ENCODE measurements at places on chromosomes 7 and 10. TPM values are rescaled to one million over a fixed set of nuclear protein-coding genes. Genes with fewer than 3 reads are reported as not detected.
A peak's percentile ranks its signal among the peaks of the same experiment; 100 is the strongest.

- DNase-seq = no peak
Measured at GRCh38 chr7:111729483-111729882, 167.2 kb upstream of the IMMP2L start.

- peak; percentile 64 for DNase-seq
Measured at GRCh38 chr7:73718905-73719805, at the start of gene STX1A. STX1A (minus strand) TSS chr7:73719669; CDS start chr7:73719631, 38 bp downstream.

GRCh38 chr10:113882240-113882639 lies 27.8 kb downstream of the NHLRC2 start:
- DNase-seq = no peak

DNA sequence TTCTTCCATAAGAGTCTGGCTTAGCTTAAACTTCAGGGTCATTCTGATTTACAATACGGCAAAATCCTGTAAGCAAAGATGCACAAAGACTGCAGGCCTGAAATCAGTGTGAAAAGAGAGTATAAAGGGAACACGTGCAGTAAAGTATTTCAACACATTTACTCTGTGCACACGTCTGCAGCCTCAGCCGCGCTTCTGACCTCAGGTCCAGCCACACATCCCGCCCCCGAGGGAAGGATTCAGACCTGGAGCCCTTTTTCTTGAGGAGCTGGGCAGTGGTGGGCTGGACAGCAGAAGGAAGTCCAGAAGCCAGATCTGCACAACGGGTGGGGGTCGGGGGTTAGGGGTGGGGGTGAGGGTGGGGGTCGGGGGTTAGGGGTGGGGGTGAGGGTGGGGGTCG lies 58.9 kb upstream of the FAM20C start:
- DNase-seq = no peak

DNA sequence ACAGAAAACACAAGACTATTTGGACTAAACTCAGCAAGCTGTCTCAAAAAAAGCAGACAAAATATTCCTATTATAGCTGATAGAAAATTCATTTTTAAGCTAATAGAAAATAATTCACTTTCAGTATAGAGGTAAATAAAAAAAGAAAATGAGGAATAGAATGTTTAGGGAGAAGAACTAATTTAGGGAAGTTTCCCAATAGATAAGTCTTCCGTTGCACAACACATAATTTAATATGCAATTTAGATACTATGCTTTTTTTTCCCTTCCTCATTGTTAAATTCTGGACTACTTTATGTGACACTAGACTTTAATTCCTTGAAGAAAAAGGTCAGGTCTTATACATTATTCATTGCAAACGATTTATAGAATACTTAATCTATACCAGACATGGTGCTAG lies 10.3 kb downstream of the PNPLA8 start:
- no peak for DNase-seq

GRCh38 chr10:133178357-133179127 lies 18.5 kb downstream of the KNDC1 start:
- no peak for DNase-seq

GRCh38 chr10:27701938-27702537 lies 43.6 kb downstream of the MKX start:
- no peak for DNase-seq

DNA sequence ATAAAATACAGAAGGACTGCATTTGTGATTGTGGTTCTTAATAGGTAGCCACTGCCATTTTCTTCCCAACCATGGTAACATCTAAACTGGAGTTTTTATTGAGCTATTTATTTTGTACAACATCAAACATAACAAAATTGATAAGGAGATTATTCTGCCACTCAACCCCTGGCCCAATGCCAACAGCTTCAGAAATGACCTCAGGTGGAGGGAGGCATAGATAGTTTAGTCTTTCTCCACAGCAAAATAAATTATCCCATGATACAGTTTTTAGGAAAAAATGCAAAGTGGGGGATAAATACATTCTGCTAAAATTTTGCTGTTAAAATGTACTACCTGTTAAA lies 57.6 kb downstream of the LRRTM3 start:
- DNase-seq = no peak

DNA sequence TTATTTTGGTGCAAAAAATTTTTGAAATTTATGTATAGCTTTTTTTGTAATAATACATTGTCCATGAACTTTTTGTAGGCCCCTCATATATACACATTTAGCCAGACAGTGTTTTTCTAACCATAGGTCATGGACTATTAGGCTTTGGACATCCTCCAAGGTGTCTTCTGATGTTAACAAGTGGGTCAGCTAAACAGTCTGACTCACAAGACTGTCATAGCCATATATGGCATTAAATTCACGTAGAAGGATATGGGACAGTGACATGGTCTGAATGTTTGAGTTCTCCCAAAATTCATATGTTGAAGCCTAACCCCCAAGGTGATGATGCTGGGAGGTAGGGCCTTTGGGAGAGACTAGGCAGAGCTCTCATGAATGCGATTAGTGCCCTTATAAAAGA lies 14.0 kb upstream of the NUB1 start:
- peak; percentile 68 for DNase-seq

DNA sequence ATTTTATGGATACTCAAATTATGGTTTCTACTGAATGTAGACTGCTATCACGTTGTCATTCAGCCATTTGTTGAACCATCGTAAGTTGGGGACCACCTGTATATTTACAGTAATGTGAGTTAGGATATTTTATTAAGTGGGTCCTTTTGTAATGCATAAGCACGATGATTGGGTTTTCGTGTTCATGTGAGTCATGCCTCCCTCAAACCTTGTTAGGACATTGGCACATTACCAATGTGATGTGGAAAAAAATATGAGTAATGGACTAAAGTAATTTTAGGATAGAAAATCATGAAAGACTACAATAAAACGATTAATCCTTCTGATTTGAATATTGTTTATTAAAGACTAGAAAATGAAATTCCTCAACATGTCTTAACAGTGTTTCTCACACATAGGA lies 8.7 kb downstream of the SMC3 start:
- peak; percentile 56 for DNase-seq

DNA sequence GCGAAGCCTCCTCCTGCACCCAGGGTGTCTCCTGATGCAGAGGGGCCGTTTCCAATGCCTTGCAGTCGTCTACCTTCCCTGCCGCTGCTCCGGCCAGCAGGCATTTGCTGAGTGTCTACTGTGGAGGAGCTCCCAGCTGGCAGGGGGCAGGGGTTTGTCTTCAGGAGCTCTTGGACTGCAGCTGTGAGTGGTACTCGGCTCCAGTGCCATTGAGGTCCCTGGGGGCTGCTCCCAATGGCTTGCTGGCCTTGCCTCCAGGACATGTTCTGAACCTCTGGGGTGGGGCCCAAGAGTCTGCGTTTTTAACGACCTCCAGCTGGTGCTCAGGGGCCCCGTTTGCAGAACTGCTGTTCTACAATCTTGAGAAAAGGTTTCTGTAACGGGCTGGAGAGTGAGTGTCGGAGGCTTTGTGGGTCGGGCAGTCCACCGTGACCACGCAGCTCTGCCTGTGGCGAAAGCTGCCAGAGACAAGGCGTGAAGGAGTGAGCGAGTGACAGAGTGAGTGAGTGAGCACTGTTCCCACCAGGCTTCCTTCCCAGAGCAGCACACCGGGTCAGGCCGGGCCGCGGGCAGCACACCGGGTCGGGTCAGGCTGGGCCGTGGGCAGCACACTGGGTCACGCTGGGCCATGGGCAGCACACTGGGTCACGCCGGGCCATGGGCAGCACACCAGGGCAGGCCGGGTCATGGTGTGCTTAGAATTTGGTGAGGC lies 520.2 kb downstream of the PTPRN2 start:
- no peak for DNase-seq

DNA sequence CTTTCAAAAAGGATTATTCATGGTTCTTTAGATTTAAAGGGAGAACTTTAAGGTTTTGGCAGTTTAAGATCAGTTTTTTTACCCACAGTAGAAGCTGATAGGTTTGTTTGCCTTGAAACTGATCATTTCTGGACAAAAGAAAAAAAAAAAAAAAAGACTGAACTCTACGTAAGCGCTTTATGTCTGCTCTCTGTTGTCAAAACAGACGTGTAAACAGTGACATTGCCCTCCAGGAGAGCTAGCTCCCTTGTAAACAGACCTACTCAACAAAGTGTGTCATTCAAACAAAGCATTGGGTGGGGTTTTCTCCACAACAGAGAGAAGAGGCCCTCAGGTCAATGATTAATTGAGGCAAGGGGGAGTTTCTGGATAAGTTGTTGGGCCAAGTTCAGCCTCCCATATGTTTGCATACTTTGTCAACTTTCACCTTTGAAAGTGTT lies 568.1 kb upstream of the LRRN3 start:
- peak; percentile 22 for DNase-seq

- DNase-seq = no peak
Measured at GRCh38 chr7:108245523-108246226, 115.5 kb upstream of the LAMB4 start.

GRCh38 chr10:89388806-89389205 lies 3.6 kb upstream of the IFIT1 start:
- no peak for DNase-seq

- peak; percentile 73 for DNase-seq
Measured at GRCh38 chr7:106345421-106346166, 60.8 kb upstream of the NAMPT start.

DNA sequence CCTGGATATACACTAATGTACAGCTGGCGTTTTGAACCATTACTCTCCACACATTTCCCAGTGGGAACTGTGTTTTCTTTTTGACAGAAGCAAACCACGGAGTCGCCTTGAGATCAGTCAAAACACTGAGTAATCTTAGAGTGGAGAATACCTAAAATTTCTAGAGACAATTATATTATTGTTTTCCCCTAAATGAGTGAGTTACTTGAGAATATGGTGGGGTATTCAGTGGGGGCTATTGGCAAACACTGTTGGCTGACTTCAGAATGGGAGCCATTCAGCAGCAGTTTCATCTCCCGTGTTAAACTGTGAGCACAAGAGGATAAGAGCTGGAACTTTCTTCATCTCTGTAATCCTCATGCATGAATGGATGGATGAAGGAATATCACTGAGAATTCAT lies 6.2 kb downstream of the IL2RA start:
- DNase-seq = no peak

- DNase-seq = no peak
Measured at GRCh38 chr7:65338346-65338745, 35.3 kb upstream of the ZNF92 start.

DNA sequence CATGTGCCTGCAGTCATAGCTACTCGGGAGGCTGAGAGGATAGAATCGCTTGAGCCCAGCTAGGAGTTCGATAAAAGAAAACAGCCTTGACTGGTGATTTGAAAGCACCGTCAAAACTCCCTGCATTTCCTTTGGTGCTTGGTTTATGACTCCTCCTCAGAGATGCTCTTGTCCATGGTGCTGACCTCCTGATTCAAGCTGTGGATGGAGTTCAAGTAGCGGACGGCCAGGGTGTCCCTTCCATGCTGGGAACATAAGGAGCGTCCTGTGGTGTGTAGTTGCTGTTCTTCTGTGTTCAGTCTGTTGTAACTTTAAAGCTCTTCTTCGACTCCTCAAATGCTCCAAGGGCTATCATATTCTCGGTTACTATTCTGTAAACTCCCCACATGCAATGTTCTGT lies 382.5 kb upstream of the KIAA1217 start:
- DNase-seq = peak; percentile 2

- no peak for DNase-seq
Measured at GRCh38 chr7:20795361-20795760, 8.7 kb upstream of the SP8 start.

GRCh38 chr7:38195804-38196595 lies 18.0 kb downstream of the STARD3NL start:
- DNase-seq = no peak

GRCh38 chr10:101221549-101221948 lies 7.7 kb downstream of the LBX1 start:
- DNase-seq = no peak

DNA sequence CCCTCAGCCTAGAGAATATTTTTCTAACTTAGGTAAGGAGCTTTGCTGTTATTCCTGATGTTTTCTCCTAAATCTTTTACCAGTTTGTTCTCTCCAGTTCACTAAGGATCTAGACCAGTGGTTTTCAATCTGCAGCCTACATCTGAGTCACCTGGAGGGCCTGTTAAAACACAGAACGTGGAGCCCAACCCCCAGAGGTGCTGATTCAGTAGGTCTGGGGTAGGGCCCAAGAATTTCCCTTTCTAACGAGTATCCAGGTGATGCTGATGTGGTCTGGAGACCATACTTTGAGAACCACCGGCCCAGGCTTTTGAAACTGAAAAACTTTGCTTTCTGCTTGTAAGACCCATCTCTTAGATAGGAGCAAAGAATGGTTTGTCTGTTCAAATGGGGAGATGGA lies 51.2 kb upstream of the KMT2E start:
- DNase-seq = no peak

DNA sequence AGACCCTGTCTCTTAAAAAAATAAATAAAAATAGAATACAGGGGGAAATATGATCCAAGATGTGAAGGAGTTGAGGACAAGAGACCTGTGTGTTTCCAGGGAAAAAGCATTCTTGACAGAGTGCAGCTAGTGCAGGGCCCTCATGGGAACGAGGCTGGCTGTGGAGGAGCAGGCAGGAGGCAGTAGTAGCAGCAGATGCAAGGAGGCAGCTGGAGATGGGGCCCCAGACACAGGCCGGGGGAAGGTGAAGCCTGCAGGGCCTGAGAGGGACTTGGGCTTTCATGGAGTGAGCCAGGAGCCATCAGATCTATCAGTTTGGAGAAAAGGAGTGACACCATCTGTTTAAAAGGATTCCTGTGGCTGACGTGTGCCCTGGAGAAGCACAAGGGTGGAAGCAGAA lies 71.4 kb upstream of the ZNF438 start:
- no peak for DNase-seq

DNA sequence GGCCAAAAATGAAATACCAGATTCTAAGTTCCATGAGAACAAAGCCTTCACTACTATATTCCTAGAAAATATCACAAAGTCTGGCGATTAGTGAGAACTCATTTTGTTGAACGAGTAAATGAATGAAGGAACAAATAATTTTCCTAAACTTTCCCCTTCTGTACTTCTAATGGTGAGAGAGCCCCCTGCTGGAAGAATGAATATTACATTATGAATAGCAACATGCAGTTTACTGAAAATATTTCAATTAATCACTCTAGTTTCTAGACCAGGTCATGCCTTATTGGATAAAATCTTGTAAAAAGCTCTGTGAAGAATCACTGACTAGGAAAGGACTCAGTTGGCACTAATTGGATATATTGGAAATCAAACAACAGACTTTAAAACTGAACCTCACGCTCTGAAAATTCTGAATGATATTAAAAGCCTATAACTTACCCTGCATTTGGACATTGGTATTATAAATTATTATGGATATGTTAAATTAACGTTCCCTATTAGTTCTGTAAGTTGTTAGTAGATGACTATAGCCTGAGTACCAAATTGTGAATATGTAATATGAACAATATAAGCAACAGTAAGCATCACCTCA lies 32.4 kb upstream of the MTPN start:
- DNase-seq = peak; percentile 61

- DNase-seq = no peak
Measured at GRCh38 chr10:33145451-33146188, 187.6 kb upstream of the ITGB1 start.

The CRPPA gene
- total RNA-seq = 1.6 TPM

The APBB1IP gene
- total RNA-seq = 4.3 TPM

The TMEM26 gene
- total RNA-seq = 6.4 TPM

The PSMA2 gene
- total RNA-seq = 55.1 TPM

The CDH23 gene
- total RNA-seq = under 0.01 TPM

The SPDYE8 gene
- total RNA-seq = not detected

The NSMCE4A gene
- 30.2 TPM for total RNA-seq

The DGKB gene
- not detected for total RNA-seq

The NYAP1 gene
- 0.64 TPM for total RNA-seq

The BLNK gene
- not detected for total RNA-seq

The EVX1 gene
- not detected for total RNA-seq

The GFRA1 gene
- 9.3 TPM for total RNA-seq

The MYL10 gene
- not detected for total RNA-seq

The PAX4 gene
- not detected for total RNA-seq

The PPP1R9A gene
- total RNA-seq = under 0.01 TPM

The DYDC2 gene
- total RNA-seq = under 0.01 TPM

The CD36 gene
- total RNA-seq = 4.3 TPM

The CALHM1 gene
- not detected for total RNA-seq

The EBLN1 gene
- total RNA-seq = not detected

The ITGA8 gene
- 1.3 TPM for total RNA-seq
